ENCODE measurements at places on chromosomes 6 and 20.

GRCh38 chr6:13038315-13038714, 290.0 kb downstream of the TBC1D7 start:
- DNase-seq = no peak

DNA sequence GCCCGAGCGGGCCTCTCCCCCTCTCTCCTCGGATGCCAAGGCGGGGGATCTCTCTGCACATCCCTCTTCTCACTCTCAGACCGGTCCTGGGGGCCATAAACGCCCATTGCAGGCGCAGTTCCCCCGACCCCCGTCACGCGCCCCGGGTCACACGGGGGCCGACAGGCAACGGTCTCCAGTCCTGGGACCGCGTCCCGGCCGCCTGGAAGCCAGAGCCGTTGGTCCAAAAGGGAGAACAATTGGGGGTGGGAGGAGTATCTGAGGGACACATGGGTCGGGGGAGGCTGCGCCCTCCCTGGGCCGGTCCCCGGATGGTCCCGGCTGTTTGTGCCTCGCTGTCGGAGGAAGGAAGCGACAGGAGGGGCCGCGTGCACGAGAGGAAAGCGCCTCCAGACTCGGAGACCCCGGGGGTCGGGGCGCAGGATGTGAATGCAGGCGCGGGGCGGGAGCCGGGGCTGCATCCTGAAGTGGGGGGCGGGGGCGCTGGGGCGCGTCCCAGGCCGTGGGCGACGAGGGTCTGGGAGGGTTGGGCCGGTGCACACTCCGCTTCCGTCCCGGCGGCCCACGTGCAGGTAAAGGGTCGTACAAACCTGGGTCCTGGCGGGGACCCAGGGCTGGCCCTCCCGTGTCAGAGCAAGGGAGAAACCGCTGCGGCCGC, 903 bp downstream of the SLC4A11 start:
- no peak for DNase-seq

DNA sequence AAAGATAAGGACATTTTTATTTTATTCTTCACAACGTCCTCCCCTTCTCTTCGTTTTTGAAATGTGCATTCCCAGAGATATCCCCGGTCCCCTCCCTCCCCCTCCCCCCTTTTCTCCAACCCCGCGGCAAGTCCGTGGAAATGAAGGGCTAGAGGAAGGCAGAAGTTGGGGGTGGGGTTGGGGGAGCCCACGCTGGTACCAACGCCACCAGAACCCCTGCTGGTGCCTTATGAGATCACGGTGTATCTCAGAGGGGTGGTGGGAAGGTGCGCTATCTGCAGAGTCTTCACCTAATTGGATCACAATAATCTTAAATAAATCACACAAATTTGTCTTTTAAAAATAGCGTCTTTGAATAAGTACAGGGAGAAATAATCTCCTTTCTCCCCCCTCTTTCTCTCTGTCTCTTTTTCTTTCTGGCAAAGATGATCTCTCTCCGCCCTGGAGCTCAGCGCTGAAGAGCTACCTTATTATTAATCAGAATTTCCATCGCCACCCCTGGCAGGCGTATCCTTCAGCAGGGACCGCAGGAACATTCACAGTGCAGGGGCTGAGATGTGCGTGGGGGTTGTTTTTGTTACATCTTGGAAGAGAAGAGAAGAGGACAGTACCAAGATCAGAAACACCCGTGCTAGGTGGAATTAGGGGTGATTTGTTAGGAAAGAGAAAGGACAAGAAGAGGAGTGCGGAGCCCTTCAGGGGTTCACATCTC, 915 bp downstream of the CLVS2 start:
- DNase-seq = no peak

- DNase-seq = no peak
Measured at GRCh38 chr6:27176523-27177484, 70.7 kb upstream of the PRSS16 start.

- DNase-seq = no peak
Measured at GRCh38 chr20:13117200-13117599, 103.9 kb upstream of the ISM1 start.

DNA sequence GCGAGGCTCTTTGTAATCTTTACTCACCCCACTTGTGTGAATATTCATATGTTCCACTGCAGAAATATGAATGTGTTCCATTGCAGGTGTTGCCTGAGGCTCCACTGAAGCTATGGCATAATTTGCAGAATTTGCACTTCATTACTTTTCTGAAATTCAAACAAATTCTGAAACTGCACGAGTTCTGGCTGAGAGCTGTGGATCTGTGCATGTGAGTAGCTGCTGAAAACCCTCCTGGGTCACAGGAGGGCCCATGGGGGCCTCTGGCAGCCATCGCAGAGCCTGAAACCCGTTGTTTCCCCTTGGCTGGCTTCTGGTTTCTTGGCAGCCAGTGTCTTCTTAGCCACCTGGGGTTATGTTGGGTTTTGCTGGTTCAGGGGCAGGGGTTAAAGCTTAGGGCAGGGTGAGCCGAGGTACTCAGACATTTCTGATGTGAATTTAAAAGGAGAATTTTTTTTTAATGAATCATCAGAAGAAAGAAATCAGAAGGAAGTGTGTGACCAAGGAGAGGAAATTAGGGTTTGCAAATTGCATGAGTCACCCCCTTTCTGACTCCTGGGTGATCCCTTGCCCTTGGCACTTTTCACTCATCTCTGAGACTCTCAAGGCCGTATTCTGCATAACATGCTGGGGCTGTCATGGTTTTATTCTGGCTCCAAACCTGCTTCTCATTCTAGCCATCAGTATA, 40.6 kb downstream of the TOX2 start:
- peak; percentile 80 for DNase-seq

DNA sequence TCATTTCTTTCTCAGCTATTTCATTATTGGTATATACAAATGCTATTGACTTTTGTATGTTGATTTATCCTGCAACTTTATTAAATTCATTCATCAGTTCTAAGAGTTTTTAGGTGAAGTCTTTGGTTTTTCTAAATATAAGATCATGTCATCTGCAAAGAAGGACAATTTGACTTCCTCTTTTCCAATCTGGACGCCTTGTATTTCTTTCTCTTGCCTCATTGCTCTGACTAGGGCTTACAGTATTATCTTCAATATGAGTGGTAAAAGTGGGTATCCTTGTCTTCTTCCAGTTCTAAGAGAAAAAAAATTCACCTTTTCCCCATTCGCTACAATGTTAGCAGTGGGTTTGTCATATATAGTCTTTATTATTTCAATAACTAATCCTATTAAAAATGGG, 38.0 kb downstream of the KIF16B start:
- no peak for DNase-seq

DNA sequence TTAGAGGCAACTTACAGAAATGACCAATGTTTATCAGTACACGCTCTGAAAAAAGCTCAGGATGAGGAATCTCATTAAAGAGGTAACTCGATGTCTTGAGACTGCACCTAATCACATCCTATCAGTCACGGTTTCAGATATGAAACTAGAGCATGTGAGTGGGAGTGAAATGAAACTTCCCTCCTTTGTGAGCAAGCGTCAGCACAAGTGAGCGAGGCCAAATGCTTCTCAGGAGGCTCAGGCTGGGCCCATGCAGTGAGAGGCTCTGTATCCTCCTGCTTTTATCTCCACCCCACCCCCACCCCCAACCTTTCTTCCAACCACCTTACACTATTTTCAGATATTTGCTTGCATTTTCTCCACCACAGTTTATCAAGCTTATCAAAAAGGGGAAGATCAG, 140.8 kb upstream of the RIMS1 start:
- DNase-seq = no peak

DNA sequence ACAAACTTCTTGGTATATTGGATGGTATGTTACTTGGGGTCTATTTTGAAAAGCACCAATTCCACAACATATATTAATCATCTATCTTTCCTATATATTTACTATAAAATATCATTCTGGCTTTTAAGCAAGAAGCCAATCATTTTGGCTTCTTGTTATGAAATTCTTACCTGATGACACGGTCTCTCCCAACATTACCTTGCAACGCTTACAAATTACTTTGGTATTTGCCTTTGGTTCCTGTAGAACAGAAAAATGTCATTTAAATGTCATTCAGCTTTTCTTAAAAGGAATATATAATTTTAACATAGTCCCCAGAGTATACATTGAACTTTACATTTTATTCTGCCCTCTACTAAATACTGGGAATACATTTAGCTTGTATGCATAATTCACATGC, 27.4 kb downstream of the UBE3D start:
- DNase-seq = no peak

DNA sequence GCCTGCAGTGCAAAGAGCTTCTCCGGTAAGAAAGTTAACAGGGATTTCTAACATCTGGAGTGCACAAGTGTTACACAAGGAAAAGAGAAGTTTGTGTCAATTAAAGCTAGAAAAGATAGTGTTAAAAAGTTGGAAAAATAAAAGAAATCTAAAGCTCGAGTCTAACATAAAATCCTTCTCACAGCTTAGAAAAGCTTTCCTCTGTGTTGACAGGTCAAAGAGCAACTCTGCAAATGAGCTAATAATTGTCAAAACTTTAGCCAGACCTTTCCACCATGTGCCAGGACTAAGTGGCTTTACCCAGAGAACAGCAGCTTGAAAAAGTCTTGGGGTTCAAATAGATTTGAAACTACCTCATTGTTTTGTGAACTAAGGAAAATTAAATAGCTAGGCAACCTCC, 14.8 kb downstream of the PTPRK start:
- no peak for DNase-seq

DNA sequence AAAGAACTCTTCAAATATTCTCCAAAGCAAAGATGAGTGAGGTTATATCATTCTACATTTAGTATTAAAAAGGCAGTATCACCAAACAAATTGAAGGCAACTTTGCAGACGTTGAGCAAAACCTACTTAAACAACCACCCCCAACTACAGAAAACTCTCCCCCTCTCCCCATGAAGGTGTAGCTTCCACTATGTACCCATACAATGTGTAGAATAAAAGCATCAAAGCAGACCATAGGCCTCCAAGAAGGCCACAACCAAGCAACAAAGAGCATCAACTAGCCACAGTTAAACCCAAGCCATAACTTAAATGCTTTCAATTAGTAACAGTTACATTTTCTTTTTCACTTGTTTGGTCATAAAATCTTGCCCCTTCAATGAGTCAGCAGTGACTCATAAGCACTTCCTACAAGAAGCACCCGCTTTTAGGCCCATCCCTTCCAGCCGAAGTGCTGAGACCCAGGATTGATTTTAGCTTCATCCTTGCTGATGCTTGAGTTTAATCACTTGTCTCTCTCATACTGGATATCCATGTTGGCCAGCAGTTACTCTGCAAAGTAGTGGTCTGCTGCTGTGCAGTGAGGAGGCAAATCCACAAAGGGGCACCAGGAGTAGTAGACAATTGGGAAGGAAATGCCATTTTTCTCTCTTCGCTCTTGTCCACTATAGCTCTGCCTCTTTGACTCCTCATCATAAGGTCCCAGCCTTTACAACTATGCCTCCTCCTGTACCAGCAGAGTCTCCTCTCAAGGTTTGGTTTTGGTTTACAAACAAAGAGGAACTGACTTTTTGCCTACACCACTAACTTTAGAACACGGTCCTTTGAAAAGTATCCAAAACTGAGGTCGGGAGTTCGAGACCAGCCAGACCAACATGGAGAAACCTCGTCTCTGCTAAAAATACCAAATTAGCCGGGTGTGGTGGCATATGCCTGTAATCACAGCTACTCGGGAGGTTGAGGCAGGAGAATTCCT, 8.4 kb upstream of the NUP153 start:
- no peak for DNase-seq

DNA sequence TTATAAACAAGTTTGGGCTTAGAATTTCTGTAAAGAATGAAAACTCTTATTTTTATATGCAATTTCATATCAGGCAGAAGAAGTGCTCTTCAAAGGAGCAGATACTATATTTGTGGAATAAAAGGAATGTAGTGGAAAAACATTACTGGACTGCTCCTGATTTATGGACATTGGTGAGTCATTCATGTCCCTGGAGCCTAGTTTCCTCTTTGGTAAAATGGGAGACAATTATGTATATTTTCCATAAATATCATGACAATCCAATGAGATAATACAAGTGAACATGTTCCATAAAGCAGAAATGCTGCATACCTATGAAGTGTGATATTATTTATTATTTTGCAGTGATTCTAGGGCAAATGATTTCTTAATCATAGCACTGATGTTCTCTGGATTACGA, 445.8 kb upstream of the CITED2 start:
- no peak for DNase-seq

Data from spleen (tissue), 13 donors.